ENCODE measurements at places on chromosomes 3 and 15.

GRCh38 chr3:127488141-127488672 is 102.3 kb downstream of the TPRA1 start:
- DNase-seq, result no peak

- DNase-seq, result no peak
These were observed 4.5 kb upstream of the CPEB1 start for GRCh38 chr15:82651708-82652107.

GRCh38 chr3:171710359-171710758 is 99.9 kb downstream of the PLD1 start:
- DNase-seq, result no peak

DNA sequence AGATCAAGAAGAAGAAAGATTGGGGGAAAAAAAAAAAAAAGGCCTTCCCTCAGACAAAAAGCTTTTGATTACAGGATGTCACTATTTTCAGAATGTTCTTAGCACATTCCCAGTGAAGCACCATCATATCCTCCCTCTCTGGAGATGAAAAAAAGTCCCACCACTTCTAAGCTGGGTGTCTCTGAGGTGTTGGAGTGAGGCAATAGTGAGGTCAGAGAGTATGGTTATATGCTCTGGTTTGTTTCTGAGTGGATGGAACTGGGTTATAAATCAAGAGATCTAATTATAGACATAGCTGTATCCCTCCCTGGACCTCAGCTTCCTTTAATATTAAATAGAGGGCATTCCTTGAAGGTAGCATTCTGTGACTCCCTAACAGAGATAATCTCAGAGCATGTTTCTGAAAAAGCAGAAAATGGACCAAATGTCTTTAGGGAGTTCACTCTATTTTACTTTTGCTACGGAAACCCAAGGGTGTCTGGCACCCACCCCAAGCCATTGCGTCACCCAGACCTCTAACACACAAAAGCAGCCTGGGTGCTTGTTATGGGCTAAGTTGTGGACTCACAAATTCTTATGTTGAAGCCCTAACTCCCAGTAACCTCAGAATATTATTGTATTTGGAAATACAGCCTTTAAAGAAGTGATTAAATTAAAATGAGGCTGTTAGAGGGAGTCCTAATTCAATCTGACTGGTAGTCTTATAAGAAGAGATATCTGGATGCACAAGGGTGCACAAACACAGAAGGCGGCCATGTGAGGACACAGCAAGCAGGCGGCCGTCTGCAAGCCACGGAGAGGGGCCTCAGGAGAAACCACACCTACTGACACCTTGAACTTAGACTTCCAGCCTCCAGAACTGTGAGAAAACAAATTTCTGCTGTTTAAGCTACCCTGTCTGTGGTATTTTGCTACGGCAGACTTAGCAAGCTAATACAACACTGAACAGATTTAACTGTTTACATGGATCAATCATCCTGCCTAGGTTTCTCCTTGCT is 81.5 kb downstream of the MB21D2 start:
- no peak for DNase-seq

DNA sequence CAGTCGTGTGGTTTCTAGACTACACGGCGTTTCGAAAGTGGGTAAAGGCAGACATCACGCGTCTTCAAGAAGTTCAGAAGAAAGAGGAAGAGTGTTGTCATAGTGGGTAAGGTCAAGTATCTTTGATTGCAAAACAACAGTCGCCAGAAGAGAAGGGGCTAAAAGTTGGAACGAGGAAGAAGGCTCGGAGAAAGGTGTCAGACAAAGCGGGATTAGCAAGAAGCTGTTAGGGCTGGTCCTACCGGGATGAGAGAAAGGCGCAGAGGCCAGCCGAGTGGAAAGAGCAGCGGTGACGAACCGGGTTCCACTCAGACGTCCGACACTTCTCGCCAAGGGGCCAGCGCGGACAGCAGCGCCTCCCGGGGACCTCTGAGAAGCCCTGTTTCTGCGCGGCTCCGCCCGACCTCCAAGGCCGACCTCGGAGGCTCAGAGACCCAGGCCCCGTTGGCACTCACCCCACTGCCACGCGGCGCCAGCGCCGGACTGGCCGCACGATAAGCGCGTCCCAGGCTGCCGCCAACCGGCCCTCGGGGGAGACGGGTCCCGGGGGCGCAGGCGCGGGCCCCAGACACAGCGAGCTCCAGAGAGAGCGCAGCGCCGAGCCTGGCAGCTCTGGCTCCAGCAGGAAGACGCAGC is 436 bp downstream of the ADPGK start:
- no peak for DNase-seq

DNA sequence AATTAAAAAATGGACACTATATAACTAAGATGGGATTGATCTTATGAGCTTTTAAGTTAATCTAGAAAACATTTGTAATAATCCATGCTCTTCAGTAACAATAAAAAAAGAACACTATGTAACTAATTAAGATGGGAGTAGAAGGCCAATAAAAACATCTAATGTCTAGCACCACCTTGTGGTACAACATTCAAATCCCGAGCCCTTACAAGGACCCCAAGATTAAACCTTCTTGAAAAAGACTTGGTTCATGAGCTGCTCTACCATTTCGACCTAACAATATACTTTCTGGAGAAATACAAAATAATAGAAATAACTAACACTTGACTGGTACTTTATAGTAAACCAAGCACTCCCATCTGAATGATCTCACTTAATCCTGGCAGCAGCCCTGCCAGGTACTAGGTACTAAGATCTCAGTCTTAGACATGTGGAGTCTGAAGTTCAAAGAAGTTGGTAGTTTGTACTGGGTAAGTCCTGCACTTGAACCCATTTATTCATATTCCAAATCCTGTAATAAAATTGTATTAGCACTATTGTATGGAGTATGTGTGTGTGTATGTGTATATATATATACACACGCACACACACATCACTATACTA is 21.8 kb downstream of the METTL6 start:
- peak; percentile 13 for DNase-seq

DNA sequence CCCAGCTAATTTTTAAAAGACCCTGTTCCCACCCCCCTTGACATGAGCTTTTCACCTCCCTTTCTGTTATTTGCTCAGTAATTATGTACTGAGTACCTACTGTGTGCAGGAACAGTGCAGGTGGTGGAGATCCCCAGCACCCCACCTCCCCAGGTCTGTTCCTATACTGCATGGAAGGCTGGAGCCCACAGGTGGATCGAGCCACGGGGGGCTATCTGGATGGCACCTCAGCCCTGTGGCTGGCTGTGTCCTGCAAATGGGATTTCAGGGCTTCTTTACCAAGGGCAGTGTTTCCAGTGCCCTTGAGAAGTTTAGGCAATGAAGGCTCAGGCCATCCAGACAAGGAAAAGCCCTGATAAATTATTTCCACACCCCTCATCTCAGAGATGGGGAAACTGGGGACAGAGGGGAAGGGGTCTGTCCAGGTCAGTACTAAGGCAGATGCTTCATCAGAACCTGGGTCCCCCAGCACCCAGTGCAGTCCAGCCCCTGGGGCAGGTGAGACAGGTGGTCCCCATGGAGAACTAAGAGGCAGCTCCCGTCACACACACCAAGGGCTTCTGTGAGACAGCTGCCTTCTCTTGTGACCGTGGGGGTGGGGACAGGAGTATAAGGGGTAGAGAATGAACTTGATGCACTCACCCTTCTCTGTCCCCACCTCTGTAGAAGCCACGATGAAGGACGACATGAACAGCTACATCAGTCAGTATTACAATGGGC is 109.6 kb downstream of the ETFA start:
- no peak for DNase-seq

- no peak for DNase-seq
These were observed 47.2 kb downstream of the SLC12A8 start for GRCh38 chr3:125165189-125165947.

DNA sequence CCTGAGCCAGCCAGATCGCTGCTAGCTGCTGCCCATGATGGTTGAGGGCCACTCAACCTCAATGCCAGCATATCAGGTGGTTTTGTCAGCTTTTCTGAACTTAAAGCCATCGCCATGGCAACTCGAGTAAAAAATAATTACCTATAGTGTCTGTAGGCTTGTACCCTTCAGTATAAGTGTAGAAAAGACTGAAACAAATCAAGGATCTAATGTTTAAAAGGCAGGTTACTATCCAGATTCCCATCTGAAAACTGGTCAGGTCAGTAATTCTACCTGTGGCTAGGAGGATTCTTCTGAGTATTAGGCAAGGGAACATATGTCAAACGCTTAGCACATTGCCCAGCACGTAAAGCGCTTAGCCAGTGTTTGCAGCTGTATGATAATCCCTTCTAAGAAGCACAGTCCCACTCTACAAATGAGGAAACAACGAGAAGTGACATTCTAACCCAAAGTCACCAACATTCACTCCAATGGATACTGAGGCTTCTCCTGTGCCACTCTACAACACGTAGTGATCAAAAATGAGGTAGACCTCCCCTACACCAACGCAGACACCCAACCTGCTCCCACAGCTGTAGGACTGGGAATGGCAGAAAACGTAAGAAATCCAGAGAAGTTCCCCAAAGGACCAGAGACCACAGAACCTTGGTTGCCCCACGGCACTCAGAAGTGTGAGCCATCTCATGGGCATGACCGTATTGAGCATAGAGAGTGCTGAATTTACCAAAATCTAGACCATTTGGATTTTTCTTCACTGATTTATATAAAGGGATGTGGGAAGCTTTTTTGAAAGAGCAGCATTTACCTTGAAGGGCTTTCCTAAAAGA is 55.3 kb downstream of the SLTM start:
- DNase-seq, result no peak

- DNase-seq, result no peak
These were observed 62.5 kb upstream of the GBE1 start for GRCh38 chr3:81823882-81824395.

GRCh38 chr15:74050127-74050526 is 32.2 kb downstream of the GOLGA6A start:
- no peak for DNase-seq

GRCh38 chr3:153038779-153039178 is 123.2 kb upstream of the RAP2B start:
- DNase-seq, result no peak
